ENCODE measurements at places on chromosomes 13 and 19.

DNA sequence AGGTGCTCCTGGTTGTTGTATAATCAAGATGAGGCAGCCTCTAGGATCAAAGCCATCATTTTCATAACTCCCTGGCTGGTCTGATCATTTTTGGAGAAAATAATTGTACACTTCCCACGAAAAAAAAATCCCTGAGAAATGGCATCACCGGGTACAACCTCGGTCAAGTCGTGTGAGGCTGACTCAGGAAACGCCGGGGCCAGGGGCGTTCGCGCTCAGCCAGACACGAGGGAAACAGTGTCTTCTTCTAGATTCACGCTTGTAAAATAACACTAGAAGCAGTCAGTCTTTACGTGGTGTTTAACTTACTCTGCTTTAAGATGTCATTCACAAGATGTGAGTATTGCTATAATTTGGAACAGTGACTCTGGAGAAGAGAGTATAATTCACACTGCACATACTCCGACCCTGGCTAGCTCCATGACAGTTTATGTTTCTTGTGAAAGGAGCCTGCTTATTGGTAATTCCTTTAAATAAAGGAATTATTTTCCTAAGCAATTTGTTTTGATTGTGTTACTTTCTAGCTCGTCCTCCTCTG lies 109.0 kb upstream of the SOX1 start:
- no peak for DNase-seq

- no peak for DNase-seq
These were observed 1.5 kb downstream of the KIR2DL3 start for GRCh38 chr19:54739587-54740497.

- DNase-seq: no peak
These were observed 17.0 kb upstream of the SACS start for GRCh38 chr13:23450340-23451046.

- no peak for DNase-seq
These were observed 34.3 kb upstream of the TPM4 start for GRCh38 chr19:16041991-16042386.

GRCh38 chr13:91825516-91825915 lies 427.1 kb downstream of the GPC5 start:
- no peak for DNase-seq

DNA sequence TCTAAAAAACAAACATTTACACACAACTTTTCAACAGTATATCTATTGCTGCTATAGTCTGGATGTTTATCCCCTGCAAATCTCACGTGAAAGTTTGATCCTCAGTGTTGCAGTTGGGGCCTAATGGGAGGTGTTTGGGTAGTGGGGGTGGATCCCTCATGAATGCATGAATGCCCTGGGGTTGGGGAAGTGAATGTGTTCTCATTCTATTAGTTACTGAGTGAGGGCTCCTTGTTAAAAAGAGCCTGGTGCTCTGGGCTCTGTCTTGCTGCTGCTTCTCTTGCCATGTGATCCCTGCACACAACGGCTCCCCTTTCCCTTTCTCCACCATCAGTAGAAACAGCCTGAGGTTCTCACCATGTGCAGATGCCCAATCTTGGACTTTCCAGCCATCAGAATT lies 242.7 kb upstream of the HTR2A start:
- DNase-seq: no peak

- no peak for DNase-seq
These were observed 3.0 kb upstream of the APC2 start for GRCh38 chr19:1446713-1447481.

- no peak for DNase-seq
These were observed 725.6 kb upstream of the SLITRK5 start for GRCh38 chr13:86945584-86945983.

GRCh38 chr13:104996022-104996421 lies 1539.4 kb downstream of the EFNB2 start:
- DNase-seq: no peak

- DNase-seq: no peak
These were observed 2.1 kb upstream of the CNFN start for GRCh38 chr19:42392165-42392564.

GRCh38 chr13:43822969-43823368 lies 36.2 kb upstream of the ENOX1 start:
- no peak for DNase-seq

- DNase-seq: no peak
These were observed 31.1 kb downstream of the ZNF146 start for GRCh38 chr19:36246006-36246481.

DNA sequence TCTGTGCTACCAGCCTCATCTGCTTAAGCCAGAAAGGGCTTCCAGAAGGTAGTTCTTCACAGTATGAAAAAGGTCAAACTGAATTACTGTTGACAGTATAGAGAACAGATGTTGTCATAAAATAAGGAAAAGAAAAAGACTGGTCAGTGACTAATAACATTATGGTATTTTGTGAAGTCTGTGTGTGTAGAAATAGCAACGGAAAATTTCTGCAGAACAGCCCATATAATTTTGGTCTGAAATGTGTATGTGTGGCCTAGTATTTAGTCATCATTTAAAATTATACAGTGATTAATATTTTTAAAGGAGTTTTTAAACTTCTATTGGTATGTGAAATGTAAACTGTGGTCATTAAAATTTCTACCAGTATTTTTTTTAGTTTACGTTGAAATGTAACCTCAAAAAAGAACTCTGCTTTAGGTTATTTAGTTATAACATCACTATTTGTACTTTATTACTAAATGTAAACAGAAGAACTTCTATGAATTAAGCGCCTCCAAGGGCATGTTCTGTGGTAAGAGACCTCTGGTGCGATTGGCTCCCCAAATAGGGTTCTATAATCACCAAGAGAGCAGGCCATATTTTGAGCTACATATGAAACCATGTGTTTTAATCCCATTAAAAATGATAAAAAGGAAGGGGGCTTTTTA lies 3.3 kb upstream of the GPR183 start:
- no peak for DNase-seq

GRCh38 chr13:36068566-36068965 lies 62.6 kb downstream of the DCLK1 start:
- no peak for DNase-seq

DNA sequence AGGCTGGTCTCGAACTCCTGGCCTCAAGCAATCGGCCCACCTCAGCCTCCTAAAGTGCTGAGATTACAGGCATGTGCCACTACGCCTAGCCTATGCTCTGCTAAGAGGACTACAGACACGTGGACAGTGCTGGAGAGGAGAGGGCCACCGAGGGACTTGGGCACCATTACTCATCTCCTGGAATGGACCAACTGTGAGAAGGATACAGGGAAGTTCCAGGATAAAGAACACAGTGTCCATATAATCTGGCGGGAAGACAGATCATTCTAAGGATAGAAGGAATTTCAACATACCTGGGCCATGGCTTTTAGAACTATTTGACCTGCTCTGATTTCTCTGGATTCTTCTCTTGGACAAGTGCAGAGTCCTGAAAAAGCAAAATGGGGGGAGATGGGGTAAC lies 12.8 kb downstream of the ZNF565 start:
- DNase-seq: no peak

- no peak for DNase-seq
These were observed 145.2 kb upstream of the WASF3 start for GRCh38 chr13:26412263-26412662.

DNA sequence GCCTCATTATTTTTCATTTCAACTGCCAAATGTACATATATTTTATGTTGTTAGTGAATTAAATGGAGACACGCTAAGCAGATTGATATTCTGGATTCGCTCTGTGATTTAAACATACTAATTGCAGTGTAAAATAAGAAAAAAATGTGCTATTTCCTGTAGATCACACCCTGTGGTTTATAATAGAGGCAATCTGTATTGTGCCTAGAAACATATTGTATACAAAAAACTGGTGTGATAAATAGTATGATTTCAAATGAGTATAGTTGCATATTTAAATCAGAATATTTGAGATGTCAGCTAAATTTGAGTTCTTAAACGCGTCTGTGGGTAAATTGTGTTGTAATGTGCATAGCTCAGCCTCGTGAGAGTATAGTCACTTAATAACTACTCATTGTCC lies 643.9 kb downstream of the TBC1D4 start:
- DNase-seq: no peak

DNA sequence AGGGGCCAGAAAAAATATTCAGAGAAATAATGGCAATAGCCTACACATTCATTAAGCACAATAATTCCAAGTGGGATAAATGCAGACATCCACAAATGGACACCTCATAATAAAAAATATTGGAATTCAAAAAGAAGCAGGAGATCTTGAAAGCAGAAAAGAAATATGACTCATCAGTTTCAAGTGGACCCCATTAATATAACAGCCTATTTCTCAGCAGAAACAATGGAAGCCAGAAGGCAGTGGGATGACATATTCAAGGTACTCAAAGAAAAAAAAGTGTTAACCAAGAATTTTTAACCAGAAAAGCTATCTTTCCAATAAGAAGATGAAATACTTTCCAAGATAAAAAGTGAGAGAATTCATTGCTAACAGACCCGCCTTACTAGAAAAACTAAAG lies 48.4 kb upstream of the CYP2A13 start:
- DNase-seq: no peak

DNA sequence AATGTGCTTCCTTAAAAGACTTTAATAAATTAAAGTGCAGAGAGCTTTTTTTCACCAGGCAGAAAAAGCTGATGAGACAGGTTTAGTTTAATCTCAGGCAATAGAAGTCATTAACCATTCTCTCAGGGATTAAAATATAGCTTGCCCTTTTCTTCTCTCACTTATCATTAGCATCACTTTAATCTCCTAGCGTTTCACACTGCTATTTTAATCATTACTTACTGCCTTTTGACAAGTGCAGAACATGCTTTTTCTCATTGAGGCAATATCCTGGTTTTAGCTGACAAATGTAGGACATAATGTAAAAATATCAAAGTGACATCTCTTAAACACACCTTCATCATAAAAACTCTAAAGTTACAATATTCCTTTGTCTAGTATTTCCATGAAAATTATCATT lies 94.6 kb downstream of the DACH1 start:
- no peak for DNase-seq

- DNase-seq: no peak
These were observed 1.9 kb downstream of the ZNF444 start for GRCh38 chr19:56142897-56143434.

GRCh38 chr13:31227870-31228269 lies 28.1 kb downstream of the B3GLCT start:
- DNase-seq: no peak

DNA sequence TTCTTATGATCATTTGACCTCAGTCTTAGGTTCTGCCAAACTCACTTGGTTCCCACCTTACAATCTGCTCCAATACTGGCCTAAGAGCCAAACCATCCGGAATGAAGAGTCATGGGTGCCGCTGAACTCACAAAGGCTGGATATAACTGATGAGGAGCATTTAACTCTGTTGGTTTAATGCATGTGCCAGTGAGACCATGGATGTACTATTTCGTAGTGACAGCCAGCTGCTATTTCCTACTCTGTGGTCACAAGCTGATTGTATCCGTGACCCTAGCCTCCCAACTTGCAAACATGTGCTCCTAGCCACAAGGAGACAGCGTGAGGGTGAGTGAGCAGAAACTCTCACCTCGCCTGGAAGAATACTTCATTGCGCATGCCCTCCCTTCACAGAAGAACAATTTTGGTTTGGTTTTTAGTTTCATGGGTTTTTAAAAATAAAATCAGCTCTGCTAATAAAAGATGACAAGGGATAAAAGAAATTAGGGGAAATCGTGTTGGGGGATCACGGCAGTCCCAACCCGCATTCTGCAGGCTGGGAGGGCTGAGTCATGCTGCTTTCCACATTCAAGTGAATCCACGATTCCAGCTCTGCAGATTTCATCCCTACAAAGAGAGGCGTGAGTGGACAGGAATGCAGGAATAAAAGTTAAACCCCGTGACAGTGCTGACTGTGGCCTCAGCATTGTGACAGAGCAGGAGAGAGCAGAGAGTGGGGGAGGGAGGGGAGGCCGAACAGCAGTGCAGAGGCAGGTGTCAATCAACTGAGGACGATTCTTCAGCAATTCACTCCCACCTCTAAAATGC lies 66.8 kb upstream of the RAP2A start:
- DNase-seq: no peak

- DNase-seq: no peak
These were observed 525 bp downstream of the CARS2 start for GRCh38 chr13:110705356-110705825.

GRCh38 chr19:4728871-4729270 lies 5.2 kb upstream of the DPP9 start:
- DNase-seq: no peak

DNA sequence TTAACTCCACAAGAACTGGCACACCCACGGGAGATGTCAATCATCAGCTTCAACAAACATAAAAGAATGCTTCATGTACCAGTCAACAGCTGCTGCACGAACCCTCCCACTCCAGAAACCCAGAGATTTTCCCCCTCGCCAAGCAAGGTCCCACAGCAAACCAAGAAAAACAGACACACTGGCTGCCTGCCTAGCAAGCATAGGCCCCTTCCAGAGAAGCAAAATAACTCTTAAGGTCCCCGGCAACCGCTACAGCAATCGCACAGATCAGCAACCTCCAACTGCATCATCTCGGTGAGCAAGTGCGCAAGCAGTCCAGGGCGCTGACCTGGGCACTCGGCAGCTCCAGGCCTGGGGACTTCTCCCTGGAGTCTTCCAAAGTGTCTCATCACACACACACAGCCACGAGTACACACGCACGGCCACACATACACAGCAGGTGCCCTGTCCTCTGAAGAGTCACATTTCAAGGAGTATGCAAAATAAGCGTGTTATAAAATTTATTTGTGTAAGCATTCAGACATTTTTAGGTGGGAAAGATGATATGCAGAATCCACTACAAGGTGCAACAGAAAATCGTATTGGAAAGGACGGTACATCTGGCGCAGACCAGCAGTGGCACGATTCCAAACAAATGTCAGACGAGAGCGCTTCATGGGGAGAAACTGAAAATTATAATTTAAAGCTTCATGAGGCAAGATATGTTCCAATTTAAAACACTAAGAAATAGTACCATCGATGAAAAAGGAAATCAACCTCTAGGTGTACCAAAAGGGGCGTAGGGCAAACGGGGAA lies 125.0 kb downstream of the STK24 start:
- DNase-seq: no peak

DNA sequence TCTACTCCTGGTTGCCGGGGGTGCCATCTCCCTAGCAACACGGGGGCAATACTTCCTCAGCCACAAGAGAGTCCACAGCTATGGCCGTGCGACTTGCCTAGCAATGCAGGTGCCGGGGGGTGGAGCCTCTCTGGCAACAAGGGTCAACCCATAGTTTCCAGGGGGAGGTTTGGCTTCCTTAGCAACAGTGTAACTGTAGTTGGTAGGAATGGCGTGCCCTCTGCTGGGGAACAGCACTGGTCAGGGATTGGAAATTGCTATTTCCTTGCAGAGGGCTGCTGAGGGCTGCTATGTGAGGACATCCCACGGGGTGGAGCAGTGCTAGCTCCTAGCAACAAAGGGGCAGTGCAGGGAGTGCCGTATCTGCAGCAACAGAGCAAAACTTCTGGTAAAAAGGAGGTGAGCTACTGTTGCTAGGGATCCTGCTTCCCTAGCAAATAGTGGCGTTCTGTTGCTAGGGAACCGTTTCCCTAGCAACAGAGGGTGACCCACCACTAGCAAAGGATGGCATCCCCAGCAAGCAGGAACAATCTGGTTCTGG lies 7.0 kb upstream of the TMC4 start:
- DNase-seq: no peak

GRCh38 chr19:28210886-28211285 lies 1002.1 kb downstream of the UQCRFS1 start:
- no peak for DNase-seq

- no peak for DNase-seq
These were observed 96.3 kb upstream of the SOX1 start for GRCh38 chr13:111970494-111971141.
